ENCODE measurements at places on chromosomes 11 and 22.
A peak's percentile ranks its signal among the peaks of the same experiment; 100 is the strongest.

GRCh38 chr22:46094676-46095075 is 55.6 kb upstream of the PPARA start:
- DNase-seq: no peak

DNA sequence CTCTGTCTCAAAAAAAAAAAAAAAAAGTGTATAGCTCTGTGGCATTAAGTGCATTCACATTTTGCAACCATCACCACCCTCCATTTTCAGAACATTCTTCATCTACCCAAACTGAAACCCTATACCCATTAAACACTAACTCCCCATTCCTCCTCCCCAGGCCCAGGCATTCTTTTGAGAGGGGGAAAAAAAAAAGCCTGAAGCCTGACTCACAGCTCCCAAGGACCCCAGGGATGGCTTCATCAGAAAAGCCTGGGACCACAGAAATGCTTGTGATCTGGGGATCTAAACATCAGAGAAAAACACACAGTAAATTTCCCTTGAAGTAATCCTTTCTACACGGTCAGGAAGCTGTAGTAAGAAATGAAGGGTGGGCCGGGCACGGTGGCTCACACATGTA is 10.7 kb upstream of the GTSE1 start:
- no peak for DNase-seq

GRCh38 chr22:28952857-28953256 is 69.5 kb downstream of the ZNRF3 start:
- no peak for DNase-seq

- no peak for DNase-seq
These were observed 21.2 kb upstream of the PSMA1 start for GRCh38 chr11:14541192-14541947.

GRCh38 chr11:34161812-34162492 is 56.5 kb downstream of the NAT10 start:
- DNase-seq: no peak

DNA sequence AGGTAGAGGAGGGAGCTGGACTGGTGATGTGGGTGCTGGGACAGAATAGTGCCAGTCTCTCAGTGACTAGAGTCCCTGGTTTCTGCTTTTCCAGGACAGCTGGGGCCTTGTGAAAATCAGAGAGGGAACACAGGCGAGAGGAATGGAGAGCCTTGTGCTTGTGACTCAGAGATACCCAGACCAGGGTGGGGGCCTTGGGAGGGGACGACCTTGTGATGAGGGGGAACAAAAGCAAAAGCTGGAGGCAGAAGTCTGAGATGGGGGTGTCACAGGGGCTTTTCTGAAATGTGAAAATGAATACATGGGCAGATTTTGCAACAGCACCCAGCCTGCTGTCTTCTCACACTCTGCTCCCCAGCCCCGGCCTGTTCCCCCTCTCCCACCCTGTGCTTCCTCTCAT is 3.4 kb upstream of the NR1H3 start:
- DNase-seq: no peak

GRCh38 chr22:17369439-17370025 is at the start of gene CECR2:
Gene CECR2, plus strand, starts transcription at chr22:17369460. Its CDS starts 324 bp downstream, at chr22:17369784.
- no peak for DNase-seq

DNA sequence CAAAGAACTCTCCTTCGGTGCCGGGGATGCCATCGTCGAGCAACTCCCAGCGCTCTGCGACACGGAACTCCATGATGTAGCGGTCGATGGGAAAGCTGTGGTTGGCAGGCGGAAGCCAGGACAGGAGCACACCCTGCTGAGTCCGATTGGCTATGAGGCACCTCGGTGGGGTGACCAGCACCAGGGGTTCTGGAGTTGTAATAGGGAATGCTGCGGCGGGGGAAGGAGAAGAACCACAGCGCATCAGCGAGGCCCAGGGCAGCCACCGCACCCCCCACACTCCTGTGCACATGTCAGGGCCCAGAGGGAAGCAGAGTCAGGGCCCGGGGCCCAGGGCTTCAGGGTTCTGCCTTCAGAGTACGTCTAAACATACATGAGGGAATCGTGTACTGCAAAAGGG is 31.0 kb downstream of the IGSF9B start:
- no peak for DNase-seq

GRCh38 chr11:102050927-102051575 is 3.8 kb downstream of the CFAP300 start:
- no peak for DNase-seq

GRCh38 chr11:115617767-115618166 is 113.6 kb upstream of the CADM1 start:
- DNase-seq: no peak

DNA sequence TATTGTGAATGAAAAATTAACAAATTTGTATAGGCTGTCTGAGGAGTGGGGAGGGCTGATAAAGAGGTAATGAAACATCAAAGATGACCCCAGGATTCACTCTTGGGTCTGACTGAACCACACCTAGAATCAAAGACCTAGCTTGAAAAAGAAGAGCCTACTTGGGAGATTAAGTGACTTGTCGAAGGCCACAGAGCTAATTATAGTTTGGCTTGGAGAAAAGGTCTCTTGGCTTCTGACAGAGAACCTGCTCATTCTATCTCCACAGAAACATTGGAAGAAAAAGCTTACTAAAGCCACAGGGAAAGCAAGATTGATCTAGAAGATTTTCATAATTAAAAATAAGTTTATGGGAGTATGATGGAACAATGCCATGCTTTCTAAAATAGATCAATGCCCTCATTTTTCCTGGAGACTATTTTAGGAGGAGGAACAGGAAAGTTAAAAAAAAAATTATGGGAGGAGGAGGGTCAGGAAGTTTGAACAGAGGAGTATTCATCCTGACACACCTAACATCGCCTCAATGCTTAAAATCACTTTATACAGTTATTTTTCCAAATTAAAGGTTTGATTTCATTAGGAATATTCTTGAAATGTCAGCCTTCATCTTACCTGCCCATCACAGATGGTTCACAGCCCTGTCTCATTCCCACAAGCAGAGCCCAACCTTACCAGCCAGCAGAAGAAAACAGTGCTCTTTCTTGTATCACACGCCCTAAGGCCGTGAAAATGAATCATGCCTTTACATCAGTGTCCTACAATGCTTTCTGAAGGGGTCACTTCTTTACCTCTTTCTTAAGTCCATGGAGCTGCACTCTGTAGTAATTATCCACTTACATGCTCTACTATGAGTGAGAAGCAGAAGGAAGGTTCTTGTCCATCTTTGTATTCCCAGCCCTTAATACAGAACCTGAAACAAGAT is 231.1 kb upstream of the MPPED2 start:
- DNase-seq: no peak

DNA sequence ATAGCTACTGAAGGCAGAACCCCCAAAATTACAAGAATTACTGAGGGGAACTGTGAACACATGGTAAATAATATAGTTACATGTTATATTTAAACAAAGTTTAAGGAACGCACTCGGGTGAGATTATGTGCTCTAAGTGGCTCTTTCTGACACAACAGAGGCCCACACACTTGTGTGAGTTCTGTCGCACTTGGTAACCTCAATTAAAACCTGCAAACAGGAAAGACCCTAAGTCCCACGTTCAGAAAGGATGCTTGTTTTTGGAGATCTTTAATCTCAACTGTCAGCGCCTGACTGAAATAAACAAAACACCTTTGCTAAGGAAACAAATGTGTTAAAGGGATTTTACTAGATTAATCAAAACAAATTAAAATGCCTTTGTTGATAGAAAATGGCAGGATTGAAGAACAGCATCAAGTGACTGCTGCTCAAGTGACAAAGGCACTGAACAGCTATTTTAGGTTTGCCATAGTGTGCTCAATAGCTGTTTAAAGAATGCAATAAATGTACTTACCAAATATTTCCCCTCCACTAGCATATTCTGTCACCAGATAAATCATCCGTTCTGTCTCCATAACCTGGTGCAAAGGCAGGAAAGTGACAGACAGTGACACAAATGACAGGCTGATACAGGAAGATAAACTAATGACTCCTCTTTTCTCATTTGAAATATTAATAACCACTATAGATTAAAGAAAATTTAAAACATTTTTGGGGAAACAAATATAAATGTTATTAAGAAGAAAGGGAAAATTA is 116.3 kb upstream of the APOA1 start:
- peak; percentile 54 for DNase-seq

DNA sequence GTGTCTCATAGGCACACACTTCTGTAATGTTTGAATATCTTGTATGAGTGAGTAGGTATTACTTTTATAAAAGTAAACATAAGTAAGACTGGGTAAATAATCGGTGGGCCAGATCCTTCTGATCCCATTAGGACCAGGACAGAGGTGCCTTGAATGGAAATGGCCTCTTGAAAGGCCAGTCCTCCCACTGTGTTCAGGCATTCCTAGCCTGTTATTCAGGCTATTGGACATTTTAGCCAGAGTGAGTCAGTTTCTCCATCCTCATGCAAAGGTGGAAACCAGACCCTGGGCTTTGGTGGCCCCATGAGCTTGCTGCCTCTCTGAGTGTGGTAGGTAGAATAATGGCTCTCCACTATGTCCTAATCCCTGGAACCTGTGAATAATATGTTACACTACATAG is 34.4 kb downstream of the C11orf96 start:
- no peak for DNase-seq

DNA sequence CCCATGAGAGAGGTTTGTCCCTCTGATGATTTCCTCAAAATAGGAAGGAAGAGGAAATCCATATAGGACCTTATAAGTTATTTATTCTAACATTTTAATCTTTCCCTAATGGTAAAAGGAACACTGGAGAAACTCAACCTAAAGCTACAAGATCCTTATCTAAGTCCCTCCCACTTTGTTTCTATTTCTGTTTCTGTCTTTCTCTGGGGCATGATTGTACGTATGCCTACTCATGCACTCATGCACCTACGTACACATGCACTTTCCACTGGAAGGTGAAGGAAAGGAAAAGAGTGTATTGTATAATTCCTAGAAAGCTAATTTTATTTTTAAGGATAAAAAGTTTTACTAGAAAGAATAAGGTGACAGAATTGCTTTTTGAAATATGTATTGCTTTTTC is 125.0 kb downstream of the RAB38 start:
- no peak for DNase-seq

DNA sequence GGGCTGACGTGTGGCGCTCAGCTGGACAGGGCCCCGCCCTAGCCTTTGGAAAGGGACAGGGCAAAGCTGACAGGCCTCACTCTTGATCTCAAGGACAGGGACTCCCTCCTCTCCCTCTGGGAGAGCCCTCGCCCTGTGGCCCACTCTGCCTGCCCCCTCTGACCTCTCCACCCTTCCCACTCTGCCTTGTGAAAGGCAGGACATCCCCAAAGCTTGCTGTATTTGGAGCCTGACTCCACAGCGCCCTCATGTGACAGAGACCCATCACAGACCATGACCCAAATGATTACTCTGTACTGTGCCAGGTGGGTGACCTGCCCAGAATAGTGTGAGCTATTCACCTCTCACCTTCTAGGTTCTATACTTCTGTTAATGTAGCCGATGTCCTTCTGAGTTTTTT is 18.8 kb downstream of the P2RY2 start:
- DNase-seq: peak; percentile 48

- DNase-seq: no peak
These were observed 1.4 kb downstream of the PLXNB2 start for GRCh38 chr22:50305923-50306566.

DNA sequence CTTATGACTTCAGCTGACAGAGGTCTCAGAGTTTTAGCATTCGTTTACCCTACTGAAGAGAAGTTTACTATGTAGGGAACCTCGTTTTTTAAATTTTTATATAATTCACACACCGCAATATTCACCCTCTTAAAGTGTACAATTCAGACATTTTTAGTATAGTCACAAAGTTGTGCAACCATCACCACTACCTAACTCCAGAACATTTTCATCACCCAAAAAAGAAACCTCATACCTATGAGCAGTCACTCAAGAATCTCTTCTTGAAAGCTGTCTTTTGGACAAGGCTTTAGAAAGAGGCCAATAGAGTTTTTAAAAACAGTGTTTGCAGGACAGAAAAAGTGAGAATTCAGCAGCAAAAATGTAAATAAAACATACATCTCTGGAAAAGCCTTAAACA is 39.5 kb upstream of the CLNS1A start:
- no peak for DNase-seq

- DNase-seq: no peak
These were observed 113.0 kb downstream of the ADAMTS15 start for GRCh38 chr11:130561441-130561881.

DNA sequence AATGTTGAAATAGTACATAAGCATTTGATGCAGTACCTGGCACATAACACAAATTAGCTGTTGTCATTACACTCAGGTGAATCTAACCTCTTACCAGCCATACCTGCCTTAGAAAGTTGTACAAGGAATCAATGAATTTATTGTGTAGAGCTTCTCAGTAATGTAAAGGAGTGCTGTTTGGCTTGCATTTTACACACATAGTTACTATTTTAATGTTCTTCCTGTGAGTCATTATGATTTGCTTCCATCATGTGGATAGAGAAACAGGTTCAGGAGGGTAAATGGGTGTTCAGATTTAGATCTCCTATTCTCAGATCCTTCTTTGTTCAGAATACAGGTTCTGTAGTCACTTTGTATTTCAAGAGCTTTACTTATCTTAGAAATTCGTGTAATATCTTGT is 27.6 kb upstream of the RCE1 start:
- DNase-seq: no peak

- DNase-seq: peak; percentile 86
These were observed 4.2 kb downstream of the SPI1 start for GRCh38 chr11:47373876-47374719.

DNA sequence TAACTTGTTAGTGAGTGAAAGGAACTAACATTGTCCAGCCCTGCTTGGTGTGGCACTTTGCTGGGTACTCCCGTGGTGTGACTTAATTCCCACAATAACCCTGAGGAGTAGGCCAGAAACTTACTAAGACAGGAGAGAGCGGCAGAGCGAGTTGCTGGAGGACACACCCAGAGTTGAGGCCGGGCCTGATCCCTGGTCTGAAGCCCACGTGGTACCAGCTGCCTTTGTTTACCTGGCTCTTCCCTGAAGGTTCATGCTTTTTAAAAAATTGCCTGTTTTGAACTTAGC is 594 bp downstream of the MPST start:
- no peak for DNase-seq

DNA sequence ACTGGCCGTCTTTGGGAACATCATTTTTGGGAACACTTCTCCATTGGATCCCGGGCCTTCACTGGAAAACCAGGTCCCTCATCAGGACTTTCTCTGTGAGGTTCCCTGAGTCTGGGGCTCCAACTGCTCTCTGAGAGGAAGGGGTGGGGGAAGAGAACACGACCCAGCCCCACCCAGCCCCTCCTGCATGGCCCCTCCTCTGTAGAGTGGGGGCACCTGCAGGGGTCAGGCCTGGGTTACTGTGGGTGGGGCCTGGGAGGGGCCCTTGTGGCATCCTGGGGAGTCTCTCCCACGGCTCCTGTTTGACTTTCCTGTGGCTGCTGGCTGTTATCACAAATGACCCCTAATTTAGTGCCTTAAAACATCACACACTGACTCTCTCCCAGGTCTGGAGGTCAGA is 36.3 kb downstream of the IGLL5 start:
- DNase-seq: no peak

- DNase-seq: no peak
These were observed 16.7 kb downstream of the PAFAH1B2 start for GRCh38 chr11:117160826-117161225.

DNA sequence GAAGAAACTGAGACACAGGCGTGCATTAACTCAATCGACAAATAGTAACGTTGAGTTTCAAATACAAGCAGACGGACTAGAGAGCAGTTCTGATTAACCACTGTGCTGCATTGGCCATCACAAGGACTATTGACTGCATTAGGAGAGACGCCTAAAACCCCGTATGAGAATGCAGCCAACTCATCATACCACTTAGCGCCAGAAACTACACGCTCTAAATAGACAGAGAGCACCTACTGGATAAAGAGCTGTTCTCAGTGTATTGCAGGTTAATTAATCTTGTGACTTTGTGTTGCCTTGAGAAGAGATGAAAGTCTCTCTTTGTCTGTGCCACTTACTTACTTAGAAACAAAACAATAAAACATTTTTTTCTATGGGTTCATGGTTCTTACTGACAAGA is 484.0 kb downstream of the OPCML start:
- no peak for DNase-seq
